ENCODE measurements at places on chromosomes 7 and 10.

DNA sequence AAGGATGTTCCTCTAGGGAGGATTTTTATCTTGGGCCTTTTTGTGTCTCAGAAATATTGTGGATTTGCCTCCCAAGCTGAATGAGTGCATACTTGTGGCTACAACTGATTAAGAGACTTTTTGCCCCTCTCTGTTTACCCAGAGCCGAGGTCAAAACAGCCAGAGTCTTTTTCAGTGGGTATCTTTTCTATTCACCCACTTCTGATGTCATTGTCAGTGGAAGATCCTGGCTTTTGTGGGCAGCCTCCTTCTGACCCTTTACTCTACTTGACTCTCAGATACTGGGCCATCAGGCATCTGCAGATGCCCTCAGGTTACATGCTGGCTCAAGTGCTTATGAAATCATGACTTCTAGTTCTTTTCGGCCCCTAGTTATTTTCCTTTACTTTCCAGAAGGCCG is 19.6 kb upstream of the PIP4K2A start:
- DNase-seq: no peak

- DNase-seq: no peak
Observed at GRCh38 chr7:102094316-102094650, 192.4 kb upstream of the SH2B2 start.

DNA sequence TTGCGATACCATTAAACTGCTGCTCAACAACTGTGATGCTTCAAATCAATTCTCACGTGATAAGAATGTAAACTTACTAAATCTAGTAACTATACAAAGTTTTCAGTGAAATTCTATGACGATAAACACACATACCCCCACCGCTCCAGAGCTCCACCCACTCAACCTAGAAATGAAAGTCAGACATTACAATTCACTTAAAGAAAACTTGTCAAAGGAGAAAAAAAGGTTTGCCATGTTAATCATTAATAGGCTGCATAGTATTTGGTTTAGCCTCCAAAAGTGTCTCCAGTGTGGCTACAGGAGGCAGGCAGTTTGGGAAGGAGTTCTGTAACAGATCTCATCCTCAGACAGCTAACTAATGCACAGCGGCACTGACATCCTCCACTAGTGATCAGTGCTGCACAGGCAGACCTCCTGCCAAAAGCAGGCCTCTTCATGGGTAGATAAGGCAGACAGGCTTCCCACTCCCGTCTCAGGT is 3.1 kb downstream of the HERPUD2 start:
- no peak for DNase-seq

GRCh38 chr10:24382979-24383663 is 174.2 kb downstream of the KIAA1217 start:
- no peak for DNase-seq

DNA sequence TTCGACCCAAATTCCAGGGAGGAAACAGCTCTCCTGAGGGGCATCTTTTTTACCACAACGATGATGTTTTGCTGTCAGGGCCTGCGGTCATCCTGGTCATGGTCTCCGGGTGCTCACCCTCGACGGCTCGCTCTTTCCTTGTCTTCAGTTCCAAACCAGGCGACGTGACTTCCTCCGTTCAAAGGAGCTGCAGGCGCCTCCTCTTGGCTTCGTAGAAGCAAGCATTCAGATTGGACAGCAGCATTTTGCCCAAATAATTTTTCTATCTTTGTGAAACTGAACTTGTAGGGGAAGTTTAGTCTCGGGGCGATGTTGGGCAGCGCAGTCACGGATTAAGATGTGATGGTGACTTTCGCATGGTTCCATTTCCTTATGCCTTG is 208.9 kb downstream of the DNAJB6 start:
- no peak for DNase-seq

- no peak for DNase-seq
Observed at GRCh38 chr10:125002423-125003145, 60.7 kb downstream of the ZRANB1 start.

GRCh38 chr10:116226766-116227165 is 46.2 kb downstream of the GFRA1 start:
- DNase-seq: no peak

DNA sequence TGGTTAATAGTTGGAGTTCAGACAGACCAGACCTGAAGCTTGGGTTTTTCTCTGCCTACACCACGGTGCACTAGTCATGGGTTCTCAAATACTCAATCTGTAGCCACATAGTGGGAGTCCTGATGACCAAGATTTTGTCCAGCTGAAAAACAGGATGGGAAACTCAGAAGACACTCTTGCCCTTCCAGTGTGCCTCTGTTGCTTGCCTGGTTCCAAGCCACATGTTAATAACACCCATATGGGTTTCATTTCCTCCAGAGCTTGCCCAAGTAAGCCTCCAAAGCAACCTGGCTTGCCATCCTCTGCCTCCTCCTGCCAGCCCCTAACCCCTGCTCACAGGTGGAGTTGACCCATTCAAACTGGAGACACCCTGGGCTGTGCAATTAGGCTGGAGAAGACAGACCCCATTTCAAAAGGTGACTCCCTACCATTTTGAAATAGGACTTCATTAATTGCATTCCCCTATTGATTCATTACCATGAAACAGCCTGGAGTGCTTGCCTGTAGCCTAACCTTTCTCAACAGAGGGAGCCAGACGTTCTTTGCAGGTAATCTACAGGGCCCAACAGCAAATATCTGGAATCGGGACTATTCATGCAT is 108.0 kb upstream of the HABP2 start:
- no peak for DNase-seq

DNA sequence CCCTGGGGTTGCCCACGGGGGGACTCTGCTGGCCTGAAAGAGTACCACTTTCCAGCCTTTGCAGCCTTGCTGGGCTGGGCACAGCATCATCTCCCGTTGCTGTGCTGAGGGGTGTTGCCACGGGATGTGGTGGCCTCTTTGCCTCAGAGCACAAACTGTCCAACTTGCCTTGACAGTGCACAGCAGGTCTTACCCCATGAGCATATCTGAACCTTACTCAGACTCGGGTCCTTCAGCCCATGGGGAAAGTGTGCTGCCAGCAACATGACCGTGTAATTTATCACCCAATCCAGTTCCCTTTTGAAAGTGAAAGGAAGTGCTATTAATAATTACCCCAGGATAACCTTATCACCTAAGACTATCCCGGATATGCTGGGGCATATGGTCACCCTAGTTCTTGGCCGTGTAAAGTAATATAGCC is 46.8 kb downstream of the TBXAS1 start:
- no peak for DNase-seq

- no peak for DNase-seq
Observed at GRCh38 chr10:110169586-110169985, 37.8 kb upstream of the MXI1 start.

DNA sequence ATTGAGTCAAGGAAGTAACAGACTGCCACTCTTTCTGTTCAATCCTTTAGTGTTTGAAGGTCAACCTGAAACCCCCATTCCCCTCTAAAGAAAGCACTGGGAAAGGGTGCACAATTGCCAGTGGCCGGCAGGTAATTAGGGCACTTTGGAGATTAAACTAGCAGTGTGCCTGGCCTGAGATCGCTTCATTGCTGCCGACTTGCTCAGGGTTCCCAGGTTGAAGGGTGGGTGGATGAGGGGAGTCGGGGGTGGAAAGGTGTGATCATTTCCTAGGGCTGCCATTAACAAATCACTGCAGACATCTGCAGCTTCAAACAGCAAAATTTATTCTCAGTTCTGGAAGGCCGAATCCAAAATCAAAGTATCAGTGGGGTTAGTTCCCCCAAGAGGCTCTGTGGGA is 16.3 kb upstream of the BTBD16 start:
- no peak for DNase-seq

DNA sequence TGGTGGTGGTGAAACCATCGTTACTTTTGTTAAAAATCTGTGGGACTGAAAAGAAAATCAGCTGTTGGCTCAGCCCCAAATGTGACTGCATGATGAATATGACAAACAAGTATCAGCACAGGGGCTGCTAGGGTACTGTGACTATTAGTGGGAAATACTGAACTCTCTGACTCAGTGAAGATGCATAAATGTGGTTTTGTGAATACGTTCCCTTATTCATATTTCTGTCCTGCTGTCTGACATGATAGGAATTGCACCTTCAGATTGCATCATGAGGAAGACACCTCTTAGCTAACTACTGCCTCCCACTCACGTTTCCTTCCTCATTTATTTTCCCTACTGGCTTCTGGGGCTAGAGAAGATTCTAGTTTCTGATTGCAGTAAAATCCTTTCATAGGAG is 1.4 kb downstream of the CLEC5A start:
- no peak for DNase-seq

- no peak for DNase-seq
Observed at GRCh38 chr7:104288137-104288536, 40.3 kb upstream of the LHFPL3 start.

GRCh38 chr7:139095194-139095659 is 14.3 kb downstream of the ZC3HAV1 start:
- no peak for DNase-seq

- no peak for DNase-seq
Observed at GRCh38 chr7:154781369-154782303, 221.3 kb downstream of the PAXIP1 start.

GRCh38 chr10:61753453-61753852 is 90.7 kb downstream of the CABCOCO1 start:
- DNase-seq: no peak

- DNase-seq: peak; percentile 53
Observed at GRCh38 chr10:34814223-34814912, 728 bp downstream of the PARD3 start.

Data from WERI-Rb-1 (cell line).